ENCODE measurements at places on chromosomes 1 and 21.

GRCh38 chr1:3987669-3988235 lies 87.7 kb upstream of the C1orf174 start:
- DNase-seq: no peak

- DNase-seq: no peak
Observed at GRCh38 chr1:2083666-2084065, 33.5 kb downstream of the PRKCZ start.

GRCh38 chr1:89735479-89735878 lies 85.4 kb upstream of the LRRC8D start:
- DNase-seq: no peak

- DNase-seq: no peak
Observed at GRCh38 chr1:153095764-153096163, 1.4 kb upstream of the SPRR2E start.

DNA sequence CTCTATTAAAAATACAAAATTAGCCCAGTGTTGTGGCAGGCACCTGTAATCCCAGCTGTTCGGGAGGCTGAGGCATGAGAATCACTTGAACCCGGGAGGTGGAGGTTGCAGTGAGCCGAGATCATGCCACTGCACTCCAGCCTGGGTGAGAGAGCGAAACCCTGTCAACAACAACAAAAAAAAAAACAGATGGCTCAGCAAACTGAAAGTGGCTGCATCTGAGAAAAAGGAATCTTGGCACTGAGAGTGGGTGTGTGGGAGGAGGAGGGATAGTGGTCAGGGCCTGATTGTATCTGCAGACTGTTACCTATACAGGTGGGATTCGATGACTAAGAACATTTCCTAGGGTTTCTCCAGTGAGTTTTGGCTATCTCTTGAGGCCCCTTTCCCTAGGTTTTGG lies 122.2 kb upstream of the BARHL2 start:
- no peak for DNase-seq

GRCh38 chr1:225834417-225835329 lies 24.7 kb downstream of the EPHX1 start:
- DNase-seq: no peak

GRCh38 chr1:31691951-31692350 lies 11.9 kb downstream of the COL16A1 start:
- DNase-seq: no peak

- DNase-seq: no peak
Observed at GRCh38 chr1:232788235-232788872, 16.9 kb upstream of the MAP10 start.

DNA sequence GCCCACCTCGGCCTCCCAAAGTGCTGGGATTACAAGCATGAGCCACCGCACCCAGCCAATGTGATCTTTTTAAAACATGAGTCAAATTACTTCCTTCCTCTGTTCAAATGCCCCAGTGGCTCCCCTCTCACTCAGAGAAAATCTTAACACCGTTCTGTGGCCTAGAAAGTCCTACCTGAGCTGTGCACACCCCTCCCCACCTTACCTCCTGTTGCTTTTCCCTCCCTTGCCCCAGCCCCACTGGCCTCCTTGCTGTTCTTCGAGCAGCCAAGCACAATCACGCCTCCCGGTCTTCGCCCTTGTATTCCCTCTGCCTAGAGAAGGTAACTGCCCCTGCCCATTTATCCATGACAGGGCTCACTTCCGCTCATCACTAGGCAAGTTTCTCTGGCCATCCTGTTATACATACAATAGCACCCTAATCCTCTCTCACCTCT lies 62.6 kb upstream of the RPL11 start:
- DNase-seq: no peak

GRCh38 chr1:76826072-76826845 lies 41.0 kb upstream of the ST6GALNAC5 start:
- no peak for DNase-seq

DNA sequence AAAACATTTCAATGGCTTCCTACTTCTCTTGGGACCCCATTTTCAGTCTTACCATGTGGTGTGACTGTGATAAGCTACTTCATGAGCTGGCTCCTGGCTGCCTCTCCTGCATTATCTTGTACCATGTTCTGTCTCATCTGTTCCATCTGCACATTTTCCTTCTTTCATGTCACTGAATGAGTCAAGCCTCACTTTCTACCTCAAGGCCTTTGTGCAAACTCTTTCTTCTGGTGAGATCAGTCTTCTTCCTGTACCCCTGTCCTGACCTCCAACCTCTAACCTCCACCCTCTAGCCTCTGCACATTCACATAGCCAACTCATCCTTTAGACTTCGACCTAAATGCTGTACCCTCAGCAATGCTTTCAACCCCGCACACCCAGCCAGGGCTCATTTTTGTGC lies 9.6 kb upstream of the FAM78B start:
- DNase-seq: no peak

GRCh38 chr1:36871146-36871971 lies 163.0 kb downstream of the GRIK3 start:
- no peak for DNase-seq

DNA sequence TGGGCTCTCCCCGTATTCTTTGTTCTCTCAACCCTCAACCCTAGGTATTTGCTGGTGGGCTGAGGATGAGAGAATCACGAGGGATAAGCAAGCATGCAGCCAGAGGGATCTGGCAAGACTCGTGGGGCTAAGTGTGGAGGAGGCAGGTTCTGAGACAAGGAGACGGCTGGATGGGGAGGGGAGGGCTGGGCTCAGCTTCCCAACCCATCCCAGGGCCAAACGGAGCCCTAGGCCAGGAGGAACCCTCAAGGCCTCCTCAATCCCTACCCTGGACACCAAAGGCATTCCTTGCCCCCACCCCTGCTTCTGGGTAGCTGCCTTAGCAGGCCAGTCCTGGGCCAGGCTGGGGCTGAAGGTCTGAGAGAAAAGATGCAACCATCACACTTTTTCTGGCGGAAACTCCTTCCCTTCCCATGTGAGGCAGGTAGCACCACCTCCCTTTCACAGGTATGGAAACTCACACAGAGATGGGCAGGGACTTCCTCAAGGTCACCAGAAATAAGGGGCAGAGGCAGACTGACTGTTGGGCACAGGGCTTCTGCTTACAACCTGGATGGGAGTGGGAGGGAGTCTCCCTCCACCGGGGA lies 6.2 kb downstream of the MEF2D start:
- no peak for DNase-seq

DNA sequence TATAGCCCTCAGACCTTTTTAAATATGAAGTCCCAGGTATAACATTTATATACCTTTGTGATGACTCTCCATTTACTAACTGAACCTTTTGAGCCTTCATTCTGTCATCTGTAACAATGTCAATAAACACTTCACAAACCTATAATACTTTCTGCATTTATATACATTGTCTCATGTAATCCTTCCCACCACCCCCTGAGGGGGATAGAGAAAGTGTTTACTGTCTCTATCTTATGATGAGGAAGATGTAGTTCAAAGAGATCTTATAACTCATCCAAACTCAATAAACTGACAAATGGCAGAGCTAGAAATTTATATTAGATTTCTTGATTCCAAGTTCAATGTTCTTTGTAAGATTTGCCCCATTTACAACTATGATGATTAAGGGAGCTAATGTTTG lies 48.3 kb upstream of the CR2 start:
- DNase-seq: no peak

DNA sequence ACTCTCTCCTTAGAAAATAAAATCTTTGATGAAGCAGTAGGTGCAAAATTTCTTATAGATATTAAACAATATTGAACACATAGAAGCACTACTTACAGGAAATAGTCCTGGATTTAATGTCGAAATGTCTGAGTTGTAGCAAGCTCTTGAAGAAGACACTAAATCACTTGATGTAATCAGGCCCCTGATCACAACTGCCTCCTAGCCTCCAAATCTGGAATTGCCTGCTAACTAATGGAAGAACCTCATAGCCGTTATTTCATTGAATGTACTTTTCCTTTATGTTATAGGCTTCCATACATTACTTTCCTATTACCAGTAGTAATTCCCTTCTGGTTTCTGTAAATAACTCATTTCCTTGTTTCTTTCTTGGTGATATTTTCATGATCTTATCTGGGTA lies 675.7 kb upstream of the CHRM3 start:
- DNase-seq: no peak

GRCh38 chr21:25682382-25682781 lies 43.3 kb downstream of the JAM2 start:
- no peak for DNase-seq

Data from vagina (tissue), 2 donors.